AG09309 (cell line): ENCODE measurements at places on chromosomes 5 and 9.

GRCh38 chr5:154962494-154962893 lies 21.6 kb downstream of the MRPL22 start:
- DNase-seq, result peak; percentile 64

- no peak for DNase-seq
Observed at GRCh38 chr5:150987746-150988145, 32.6 kb upstream of the GPX3 start.

DNA sequence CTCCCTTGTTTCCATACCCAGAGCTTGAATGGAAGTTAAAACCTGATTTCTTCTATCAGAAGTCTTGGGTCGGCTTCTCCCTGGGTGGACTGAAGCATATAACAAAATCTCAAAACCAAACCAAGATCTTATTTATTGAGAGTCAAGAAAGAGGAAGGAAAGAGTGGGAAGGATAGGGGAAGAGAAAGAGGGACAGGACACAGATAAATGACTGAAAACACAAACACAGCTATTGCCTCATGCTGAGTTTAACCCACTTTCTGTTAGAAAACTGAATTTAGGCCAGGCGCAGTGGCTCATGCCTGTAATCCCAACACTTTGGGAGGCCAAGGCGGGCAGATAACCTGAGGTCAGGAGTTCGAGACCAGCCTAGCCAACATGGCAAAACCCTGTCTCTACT lies 92.9 kb downstream of the PALM2AKAP2 start:
- DNase-seq, result no peak

- DNase-seq, result no peak
Observed at GRCh38 chr5:83492331-83492730, 20.8 kb downstream of the VCAN start.

GRCh38 chr5:175895686-175896102 lies 24.3 kb downstream of the CPLX2 start:
- no peak for DNase-seq

GRCh38 chr5:52043543-52043942 lies 660.3 kb downstream of the ISL1 start:
- DNase-seq, result no peak

- DNase-seq, result no peak
Observed at GRCh38 chr9:116504893-116505480, 182.1 kb upstream of the TRIM32 start.

DNA sequence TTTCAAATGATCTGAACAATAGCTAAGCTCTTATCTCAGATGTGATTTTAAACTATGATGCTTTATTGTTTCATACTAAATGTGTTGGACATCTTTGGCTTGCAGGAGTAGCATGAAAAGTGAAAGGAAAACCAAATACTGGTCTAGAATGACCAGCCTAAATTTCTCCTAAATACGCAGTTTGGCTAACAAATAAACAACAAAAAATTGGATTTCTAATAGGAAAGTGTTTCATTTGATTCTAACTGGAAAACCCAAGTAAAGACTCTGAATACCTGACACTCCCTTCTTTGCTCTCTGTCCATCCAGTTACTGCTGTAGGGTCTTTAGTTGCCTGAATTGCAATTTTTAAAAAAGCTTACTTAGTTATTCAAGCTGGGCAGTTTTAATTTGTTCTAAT lies 111.7 kb upstream of the ACOT12 start:
- no peak for DNase-seq

GRCh38 chr9:121528642-121529041 lies 29.0 kb upstream of the GGTA1 start:
- no peak for DNase-seq

DNA sequence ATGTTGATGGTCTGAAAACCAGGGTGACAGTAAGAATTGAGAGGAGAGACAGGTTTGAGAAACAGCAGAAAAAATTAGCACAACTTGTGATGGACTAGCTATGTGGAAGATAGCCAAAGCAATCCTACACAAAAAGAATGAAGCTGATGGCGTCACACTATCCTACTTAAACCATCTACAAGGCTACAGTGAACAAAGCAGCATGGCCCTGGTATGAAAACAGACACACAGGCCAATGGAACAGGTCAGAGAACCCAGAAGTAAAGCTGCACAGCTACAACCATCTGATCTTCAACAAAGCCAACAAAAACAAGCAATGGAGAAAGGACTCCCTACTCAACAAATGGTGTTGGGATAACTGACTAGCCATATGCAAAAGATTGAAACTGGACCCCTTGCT lies 7.5 kb upstream of the UBE2R2 start:
- DNase-seq, result no peak

GRCh38 chr5:73902327-73903051 lies 276.5 kb downstream of the ARHGEF28 start:
- DNase-seq, result peak; percentile 60

DNA sequence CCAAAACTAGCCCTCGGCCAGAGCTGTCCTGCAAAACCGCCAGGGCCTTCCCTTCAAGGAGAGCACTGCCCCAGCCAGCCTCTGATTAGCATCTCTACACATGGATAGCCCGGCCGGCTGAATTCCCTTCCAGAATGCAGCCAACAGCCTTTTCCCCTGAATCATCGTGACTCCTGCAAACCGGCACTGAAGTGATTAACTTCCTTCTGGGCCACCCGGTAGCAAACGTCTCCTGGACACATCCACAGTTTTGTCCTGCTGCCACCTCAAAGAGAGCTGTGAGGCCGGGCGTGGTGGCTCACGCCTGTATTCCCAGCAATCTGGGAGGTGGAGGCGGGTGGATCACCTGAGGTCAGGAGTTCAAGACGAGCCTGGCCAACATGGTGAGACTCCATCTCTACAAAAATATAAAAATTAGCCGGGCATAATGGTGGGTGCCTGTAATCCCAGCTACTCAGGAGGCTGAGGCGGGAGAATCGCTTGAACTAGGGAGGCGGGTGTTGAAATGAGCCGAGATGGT lies 21.1 kb upstream of the EEIG1 start:
- DNase-seq, result peak; percentile 68

DNA sequence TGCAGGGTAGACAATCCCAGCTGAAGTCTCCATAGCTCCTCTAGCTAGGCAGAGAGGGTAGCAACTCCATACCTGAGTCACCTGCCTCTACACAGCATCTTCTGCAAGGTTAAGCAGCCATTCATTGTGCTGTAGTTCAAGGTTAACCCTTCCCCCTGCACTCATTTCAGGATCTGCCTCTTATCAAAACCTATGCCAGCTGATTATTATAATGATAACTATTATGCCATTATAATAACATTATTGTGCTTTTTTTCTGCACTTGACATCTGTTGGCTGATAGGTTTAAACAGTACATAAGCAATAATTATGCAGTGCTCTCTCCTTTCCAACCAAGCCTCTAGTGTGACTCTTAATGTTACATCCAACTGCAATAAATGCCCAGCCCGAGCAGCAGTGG lies 17.3 kb downstream of the SIL1 start:
- DNase-seq, result no peak

GRCh38 chr5:87138091-87138805 lies 129.4 kb upstream of the RASA1 start:
- DNase-seq, result no peak

DNA sequence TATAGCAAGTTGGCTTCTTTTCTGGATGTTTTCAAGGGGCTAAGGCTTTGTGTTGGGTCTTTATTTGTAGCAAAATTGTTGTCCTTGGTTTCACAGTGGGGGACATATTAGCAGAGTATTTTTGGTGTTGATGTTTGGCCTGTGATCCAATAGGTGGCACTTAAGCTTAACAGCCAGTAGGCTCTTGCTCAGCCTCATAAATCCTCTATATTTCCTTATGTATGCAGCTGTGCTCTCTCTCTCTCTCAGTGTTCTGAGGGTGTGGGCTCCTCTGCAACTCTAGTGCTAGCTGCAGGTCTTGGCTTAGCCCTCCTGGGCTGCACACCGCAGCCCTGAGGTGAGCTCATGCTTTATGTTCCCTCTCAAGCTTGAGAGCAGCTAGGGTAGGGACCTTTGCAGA lies 195.0 kb upstream of the GHR start:
- DNase-seq, result no peak
